Left cardiac atrium (tissue), 4 donors: ENCODE measurements at places on chromosomes 1 and 21.
A peak's percentile ranks its signal among the peaks of the same experiment; 100 is the strongest.

GRCh38 chr1:208135354-208135753, 108.8 kb downstream of the PLXNA2 start:
- peak; percentile 44 for DNase-seq

DNA sequence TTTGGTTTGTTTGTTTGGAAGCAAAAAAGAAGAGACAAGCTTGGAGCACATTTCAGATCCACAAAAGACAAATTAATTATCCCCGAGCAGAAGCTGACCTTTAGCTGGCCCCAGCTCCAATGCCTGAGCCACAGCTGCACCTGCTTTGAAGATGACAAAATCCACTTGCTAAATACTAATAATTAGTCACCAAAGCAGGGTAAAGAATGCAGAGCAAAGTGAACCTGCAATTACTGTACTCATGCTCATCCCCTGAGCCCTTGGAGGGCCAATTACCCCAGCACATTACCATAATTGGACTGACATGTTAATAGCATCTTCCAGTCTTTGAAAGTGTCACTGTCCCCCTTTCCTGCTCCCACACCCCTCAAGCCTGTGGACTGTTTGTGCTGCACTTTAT, 38.2 kb upstream of the KCND3 start:
- no peak for DNase-seq

DNA sequence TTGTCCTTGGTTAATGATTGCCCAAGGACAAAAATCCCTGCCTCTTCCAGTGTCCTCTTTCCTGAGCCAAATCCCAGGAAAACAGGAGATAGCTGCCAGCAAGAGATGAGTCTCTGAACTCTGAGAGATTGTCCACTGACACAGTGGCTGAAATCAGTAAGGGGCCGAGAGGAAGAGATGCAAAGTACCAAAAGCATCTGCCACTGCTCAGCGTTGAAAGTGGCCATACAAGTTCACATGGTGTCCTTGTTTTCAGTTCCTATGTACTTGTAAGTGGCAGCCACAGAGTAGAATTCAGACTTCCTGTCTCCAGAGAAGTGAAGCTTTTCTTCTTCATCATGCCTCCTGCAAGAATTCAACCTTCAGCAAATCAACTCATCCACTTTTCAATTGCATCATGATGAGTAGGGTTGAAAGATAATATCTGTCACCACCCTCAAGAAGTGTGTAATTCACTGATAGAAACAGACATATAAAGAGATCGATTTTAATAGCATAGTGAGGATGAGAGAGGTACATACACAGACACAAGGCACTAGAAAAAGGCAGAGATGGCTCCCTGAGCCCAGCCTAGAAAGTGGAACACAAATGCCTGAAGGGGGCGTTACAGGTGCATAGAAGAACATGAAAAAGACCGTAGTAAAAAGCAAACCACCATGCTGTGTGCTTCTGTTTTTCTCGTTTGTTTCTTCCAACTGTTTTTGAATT, 185.8 kb downstream of the MRPL39 start:
- no peak for DNase-seq

GRCh38 chr1:188719735-188720134, 1757.9 kb downstream of the BRINP3 start:
- no peak for DNase-seq

- peak; percentile 19 for DNase-seq
These were observed 30.9 kb downstream of the TRIM11 start for GRCh38 chr1:228375578-228376261.

DNA sequence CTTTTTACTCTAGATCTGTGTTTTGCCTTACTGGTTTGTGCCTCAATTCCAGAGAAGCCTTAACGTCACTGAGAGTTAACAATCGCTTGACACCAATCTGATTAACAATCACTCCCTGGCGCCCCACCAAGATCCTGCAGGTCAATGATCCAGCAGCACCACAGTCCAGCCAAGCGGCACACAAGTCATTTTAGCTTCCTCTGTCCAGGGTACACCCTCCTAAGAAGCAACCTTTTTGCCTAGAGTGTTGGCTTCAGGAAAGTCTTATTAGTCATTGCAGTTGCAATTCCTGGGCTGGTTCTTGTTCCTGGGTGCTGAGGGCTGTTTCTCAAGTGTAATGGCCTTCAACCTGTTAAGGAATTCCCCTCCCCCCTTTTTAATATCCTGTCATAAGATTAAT, 323.0 kb upstream of the USP25 start:
- no peak for DNase-seq

DNA sequence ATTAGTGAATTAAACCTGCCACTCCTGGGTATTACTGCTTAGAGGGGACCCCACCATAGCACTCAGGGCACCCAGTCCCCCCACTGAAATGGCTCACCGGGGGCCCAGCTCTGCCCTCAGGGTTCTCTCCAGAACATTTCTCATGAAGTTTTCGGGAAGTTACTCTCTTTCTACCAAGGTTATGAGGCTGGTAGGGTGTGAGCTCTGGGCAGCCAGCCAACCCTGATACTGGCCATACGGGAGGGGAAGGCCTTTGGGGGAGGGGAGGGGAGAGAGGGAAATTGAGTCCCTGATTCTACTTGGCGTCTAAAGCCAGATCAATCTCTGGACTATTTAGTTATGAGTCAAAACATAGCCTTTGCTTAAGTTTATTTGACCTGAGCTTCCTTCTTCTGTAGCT, 12.9 kb upstream of the PDE9A start:
- no peak for DNase-seq

- DNase-seq, result no peak
These were observed 47.9 kb downstream of the PHACTR4 start for GRCh38 chr1:28417441-28417922.

GRCh38 chr1:230682274-230682673, 31.6 kb downstream of the AGT start:
- no peak for DNase-seq

- DNase-seq, result no peak
These were observed 56.5 kb upstream of the CTPS1 start for GRCh38 chr1:40922969-40923368.

- no peak for DNase-seq
These were observed 24.9 kb downstream of the NGF start for GRCh38 chr1:115313182-115313581.

- peak; percentile 72 for DNase-seq
These were observed 12.5 kb downstream of the SLX9 start for GRCh38 chr21:44952116-44952928.

DNA sequence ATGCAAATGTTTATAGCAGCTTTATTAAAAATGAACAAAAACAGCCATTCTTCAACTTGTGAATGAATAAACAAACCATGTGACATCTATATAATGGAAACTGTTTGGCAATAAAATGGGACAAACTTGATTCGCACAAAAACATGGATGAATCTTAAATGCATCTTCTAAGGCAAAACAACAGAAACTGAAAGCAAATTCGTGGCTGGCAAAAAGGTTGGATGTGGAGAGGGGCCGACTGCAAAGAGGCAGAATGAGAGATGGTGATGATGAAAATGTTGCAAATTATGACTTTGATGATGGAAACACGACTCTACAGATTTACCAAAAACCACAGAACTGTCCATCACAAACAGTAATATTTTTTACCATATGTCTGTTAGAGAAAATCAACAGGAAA, 327.0 kb upstream of the NR5A2 start:
- DNase-seq, result no peak

DNA sequence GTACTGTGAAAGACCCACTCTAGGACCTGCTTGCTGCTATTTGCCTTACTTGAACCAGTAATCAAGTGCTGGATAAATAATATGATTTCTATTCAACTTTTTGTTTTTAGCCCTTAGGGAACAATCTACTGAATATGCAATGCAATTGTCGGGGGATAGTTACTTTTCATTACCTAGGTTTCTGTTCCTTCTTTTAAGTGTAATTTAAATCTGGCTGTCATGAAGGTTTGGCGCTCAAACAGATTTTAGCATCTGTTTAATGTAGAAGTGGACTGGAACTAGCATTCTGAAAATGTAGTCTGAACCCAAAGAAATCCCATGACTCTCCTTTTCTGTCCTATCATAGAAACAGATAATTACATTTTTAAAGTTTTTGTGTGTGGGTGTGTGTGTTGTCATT, 4.8 kb downstream of the MGST3 start:
- DNase-seq, result no peak

GRCh38 chr1:41360074-41360785, 1.0 kb upstream of the FOXO6 start:
- no peak for DNase-seq

DNA sequence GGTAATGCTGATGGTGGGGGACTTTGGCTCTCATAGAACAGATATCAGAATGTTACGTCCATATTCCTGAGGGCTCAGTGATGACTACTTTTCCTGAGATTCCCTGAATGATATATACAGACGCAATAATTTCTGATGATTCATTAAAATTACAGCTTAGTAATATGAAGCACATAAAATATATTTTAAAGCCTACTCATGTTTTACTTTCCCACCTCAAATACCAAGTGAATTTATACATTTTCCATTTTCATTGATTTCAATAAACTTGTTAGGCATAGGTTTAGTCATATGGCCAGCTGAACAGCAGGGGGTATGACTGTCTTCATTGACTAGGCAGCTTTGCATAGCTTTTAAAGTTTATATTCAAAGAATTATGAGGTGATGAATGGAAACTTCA, 26.2 kb upstream of the PDC start:
- no peak for DNase-seq
